Cerebellum (tissue), 4 donors: ENCODE measurements at places on chromosomes 3 and 15.

DNA sequence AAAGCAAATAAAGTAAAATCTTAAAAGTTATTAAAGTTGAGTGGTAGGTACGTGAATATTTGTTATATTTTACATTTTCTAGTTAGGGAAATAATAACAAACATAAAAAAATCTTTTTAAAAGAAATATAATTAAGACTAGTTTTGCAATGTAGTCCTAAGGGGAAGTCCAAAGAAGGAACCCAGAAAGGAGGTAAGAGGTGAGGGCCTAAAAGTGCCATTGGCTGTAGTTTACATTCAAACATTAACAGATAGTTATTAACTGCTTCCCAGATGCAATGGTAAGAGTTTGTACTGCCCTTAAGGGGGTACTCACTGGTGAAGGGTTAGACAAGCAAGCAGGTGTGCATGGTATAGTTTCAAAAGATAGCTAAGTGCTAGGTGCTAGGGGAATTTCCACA is 79.2 kb downstream of the B3GALNT1 start:
- no peak for DNase-seq

DNA sequence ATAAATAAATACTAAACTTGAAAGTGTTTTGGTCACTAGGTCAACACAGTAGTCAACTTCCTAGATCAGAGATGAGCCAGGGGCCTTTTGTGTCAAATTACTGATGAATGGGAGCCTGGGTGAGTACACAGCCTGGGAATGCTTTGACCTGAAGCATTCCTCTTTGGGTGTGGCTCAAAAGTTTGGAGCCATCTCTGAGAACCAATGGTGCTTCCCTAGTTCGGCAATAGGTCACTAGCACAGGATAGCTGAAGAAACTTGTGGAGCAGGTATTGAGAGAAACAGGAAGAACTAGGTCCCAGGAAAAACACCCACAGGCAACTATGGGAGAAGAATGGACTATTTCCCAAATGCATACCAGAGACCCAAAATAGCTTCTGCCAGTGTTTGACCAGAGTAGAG is 56.6 kb upstream of the PLXND1 start:
- no peak for DNase-seq

GRCh38 chr15:37574985-37575384 is 359.5 kb upstream of the TMCO5A start:
- no peak for DNase-seq

DNA sequence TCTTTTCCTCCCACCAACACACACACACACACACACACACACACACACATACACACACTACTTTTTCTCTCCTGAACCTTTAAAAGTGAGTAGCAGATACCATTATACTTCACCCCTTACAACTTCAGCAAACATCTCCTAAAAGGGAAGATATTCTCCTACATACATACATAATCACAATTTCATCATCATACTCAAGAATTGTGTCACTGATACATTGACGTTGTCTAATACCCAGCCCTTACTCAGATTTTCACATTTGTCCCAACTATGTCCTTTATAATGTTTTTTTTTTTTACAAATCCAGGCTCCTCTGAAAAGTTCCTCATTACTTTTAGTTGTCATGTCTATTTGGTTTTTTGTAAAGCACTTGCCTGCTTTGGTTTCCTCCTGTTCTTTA is 18.5 kb downstream of the ABHD6 start:
- no peak for DNase-seq
